Endothelial cell (in vitro differentiated cells): ENCODE measurements at places on chromosomes 3 and 15. TPM values are rescaled to one million over a fixed set of nuclear protein-coding genes. Genes with fewer than 3 reads are reported as not detected.

The UPK1B gene
- total RNA-seq: not detected

The HIGD1A gene
- total RNA-seq: 60.7 TPM

The FBLN2 gene
- 10.5 TPM for total RNA-seq

The GRAMD1C gene
- 21.7 TPM for total RNA-seq

The ECE2 gene
- total RNA-seq: not detected

The SAMMSON gene
- not detected for total RNA-seq

The CCK gene
- not detected for total RNA-seq

The IL16 gene
- 29.6 TPM for total RNA-seq

- no peak for DNase-seq
These were observed 61.1 kb downstream of the FNDC3B start for GRCh38 chr3:172100482-172100881.

DNA sequence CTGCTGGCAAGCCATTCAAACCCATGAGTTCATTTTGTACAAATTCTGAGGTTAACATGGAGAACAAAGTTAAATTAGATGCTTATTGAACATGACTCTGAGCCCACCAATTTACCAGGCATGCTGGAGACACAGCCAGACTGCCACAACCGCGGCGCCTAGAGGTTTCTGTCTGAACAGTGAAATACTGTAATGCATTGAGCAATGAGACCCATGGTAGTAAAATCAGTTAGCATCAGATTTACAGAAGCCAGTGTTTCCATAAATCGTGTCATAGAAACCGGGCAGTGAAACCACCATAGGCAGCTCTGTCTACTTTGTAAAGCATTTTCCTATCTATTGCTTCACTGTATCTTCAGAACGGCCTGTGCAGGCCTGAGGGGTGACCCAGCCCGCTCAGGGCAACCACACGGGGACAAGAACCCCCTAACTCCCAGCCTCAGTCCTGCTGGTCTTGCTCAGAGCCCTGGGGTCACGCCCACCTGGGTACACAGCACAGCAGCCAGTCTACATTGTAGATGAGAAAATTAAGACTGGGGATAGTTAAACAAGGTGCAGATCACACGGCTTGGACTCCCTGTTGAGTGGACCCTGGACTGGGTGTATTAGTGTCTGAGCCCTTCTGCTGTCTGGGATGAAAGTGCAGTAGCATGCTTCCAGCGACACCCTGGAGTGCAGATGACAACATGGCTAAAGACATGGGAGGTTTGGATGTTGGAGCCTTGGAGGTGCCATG lies 44.2 kb downstream of the MGLL start:
- DNase-seq: no peak

GRCh38 chr3:14869917-14870782 lies 51.4 kb downstream of the FGD5 start:
- no peak for DNase-seq

GRCh38 chr3:117853923-117854668 lies 1144.5 kb downstream of the TUSC7 start:
- DNase-seq: no peak

DNA sequence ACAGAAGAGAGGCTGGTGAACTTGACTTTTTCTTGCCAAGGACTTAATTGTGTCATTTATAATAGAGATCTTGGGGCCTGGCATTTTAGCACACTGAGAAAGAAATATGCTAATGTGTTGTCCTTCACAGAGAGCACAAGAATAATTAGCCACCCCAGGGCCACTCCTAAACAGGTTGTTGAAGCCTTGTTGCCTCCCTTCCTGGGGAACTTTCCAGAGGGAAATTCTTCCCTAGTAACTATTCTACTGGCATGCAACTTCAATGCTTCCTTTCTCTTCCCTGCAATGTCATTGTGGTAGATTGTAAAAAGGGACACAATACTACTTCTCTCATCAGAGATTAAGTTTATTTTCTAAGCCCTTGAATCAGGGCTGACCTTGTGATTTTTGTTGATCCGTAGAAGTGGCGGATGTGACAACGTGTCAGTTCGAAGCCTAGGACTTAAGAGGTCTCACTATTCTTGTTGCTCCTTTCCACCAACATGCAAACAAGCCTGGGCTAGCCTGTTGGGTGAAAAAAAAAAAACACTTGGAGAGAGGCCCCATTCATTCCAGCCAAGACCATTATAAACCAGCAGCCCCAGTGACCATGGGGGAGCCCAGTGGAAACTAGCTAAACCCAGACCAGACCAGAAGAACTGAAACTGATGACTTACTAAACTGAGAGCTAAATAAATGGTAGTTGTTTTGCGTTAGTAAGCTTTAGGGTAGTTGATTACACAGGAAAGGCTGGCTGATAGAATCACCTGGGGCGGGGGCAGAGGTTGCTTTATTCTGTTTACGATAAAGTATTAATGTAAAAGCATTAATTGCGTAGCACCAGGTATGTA lies 287.2 kb downstream of the SHQ1 start:
- DNase-seq: no peak

DNA sequence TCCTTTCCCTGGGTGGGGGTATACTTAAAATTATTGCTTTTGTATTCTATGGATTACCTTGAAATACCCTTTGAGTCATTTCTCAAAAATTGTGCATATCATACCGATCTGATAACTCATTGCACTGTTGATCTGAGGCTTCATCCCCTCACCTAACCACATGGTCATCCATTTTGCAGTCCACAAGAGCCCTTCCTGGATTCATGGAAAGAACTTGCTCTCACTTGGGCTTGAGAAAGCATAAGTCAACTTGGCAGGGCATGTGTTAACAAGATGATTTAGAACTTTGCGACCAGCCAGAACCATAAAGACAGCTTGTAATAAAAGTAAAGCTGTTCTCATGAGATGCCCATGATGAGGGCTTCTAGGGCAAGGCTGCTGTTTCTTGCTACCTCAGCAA lies 22.2 kb downstream of the MME start:
- DNase-seq: no peak

GRCh38 chr3:137065381-137065780 lies 107.6 kb downstream of the IL20RB start:
- no peak for DNase-seq

- peak; percentile 26 for DNase-seq
These were observed 36.7 kb upstream of the CP start for GRCh38 chr3:149258298-149258697.

DNA sequence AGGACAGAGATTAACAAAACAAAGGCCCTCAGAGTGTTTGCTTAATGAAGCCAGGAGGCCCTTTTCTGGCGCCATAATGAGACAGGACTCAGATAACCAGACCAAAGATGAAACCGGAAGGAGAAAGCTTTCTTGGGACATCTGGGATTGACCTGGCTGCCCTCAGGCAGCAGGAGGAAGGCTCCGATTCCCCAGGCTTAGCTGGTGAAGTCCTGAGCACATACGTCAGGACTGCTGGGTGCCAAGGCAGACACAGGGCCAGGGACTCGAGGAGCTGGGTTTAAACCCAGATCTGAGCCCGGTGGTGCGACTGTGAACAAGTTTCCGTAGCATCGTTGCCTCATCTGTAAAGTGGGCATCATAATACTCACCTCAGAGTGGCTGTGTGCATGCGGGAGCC lies 36.7 kb upstream of the HRH1 start:
- DNase-seq: no peak

DNA sequence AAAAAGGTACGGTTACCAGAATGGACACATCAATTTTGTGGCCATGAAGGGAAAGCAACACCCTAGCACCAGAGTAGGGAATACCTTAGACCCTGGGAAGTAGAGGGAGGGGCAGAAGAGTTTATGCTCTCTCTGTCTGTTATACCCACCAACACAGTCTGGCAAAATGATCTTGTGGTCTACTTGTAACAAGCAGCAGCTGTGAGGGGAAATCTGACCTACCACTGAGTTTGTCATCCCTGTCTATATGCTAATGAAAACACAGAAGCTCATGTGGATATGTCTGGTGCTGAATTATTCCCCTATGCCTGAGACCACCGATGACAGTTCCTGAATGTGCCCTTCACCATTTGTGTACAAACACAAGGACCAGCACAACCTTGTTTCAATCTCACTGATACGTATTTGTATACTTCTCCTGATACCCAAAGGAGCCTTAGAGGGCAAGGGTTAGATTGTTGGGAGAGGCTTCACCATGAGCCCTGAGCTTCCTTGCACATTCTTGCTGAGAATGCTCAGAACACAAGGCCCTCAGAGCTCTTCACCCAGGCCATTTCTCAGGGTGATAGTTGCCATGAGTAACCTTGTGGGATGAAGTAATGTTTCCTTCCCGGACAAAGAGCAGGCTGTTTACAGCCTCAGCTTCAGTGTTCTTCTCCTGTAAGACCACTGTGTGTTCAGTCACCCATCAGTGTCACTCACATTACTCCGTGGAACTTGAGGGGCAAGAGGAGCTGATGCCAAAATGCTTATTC lies 24.7 kb upstream of the ZNF639 start:
- DNase-seq: no peak

DNA sequence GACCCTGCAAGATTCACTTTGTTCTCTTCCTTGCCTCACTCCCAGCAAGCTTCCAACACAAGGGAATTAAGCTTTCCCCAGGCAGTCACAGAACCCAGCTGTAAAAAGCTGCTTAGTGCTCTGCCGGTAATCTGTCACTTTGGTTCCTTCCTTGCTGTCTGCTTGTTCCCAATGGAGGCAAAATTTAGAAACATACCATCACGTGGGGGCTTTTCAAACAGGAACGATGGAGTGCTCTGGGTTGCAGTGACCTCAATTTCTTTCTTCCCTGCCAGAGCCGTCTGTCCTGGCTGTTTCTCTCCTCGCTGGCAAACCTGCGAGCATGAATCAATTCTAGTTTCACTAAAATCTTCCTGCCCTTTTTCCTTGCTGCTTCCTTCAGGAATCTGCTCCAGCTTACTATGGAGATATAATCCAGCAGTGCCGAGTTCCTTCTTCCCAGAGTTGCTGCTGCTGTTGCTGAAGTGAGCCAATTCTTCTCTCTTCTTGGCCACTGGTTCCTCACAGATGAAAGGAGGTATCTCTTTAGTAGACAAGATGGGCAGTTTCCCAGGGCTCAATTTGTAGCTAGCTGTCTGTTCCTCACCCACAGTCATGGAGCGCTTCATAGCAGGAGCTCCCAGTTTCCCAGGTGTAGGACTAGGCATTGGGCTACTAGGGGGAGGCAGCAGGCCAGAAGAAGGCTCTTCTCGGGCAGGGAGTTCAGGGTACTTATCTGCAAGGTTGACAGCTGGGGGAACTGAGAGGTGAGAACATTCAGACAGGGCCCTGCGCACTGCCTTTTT lies 88.1 kb downstream of the DHX30 start:
- no peak for DNase-seq

DNA sequence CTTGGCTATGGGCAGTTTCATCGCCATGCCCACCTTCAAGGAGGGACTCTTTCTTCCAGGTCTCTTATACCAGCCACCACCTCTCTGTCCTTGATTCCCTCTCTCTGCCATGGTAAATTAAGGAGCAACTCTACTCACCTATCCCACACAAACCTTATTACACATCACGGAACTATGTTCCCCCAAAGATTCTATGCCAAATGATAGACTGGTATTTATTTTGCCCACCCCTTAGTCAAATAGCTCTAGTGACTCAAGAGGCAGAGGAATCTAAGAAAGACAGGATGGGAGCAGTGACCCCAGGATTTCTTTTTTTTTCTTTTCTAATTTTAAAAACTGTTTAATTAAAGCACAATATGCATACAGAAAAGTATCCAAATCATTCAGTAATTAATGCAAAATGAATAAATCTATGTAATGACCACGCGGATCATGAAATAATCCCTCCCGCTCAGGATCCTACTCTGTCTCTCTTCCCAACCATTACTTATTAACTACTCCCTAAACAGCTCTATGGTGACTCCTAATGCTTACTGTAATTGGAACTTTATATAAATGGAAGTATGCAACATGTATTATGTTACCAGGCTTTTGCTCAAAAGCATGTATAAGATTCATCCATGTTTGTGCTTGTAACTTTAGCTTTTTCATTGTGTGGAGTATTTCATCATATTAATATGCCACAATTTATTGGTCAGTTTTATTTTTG lies 410.8 kb upstream of the RASGRP1 start:
- DNase-seq: no peak

DNA sequence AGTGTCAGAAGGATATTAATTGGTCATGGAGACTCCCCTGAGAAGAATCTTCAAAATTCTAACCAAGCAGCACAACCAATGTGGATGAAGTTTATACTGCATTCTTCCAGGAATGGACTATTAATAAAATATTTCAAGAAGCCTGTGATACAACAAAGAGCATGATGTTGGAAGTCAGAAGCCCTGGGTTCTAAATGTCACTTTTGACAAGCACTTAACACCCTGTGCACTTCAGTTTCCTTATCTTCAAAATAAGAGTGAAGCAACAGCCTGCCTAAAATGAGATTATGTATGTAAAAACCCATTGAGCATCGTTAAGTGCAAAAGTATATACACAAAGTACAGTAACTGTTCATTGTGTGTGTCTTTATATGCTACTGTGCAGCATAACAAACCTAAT lies 369.4 kb downstream of the NTRK3 start:
- DNase-seq: no peak

- no peak for DNase-seq
These were observed 24.4 kb upstream of the TNFAIP8L3 start for GRCh38 chr15:51119120-51119519.

GRCh38 chr15:34076785-34077184 lies 24.9 kb downstream of the EMC7 start:
- no peak for DNase-seq

- peak; percentile 26 for DNase-seq
These were observed 88.3 kb upstream of the ADAMTSL3 start for GRCh38 chr15:83565553-83566159.

DNA sequence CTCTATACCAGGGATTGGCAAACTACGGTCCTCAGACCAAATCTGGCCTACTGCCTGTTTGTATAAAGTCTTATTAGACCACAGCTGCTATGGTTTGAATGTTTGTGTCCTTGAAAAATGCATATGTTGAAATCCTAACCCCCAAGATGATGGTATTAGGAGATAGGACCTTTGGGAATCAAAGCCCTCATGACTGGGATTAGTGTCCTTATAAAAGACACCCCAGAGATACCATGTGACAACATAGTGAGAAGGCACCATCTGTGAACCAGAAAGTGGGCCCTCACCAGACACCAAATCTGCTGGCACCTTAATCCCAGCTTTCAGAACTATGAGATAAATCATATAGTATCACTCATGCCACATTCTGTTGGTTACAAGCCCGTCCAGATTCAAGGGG lies 7.4 kb downstream of the HMCES start:
- no peak for DNase-seq

GRCh38 chr3:123371859-123372685 lies 76.8 kb downstream of the ADCY5 start:
- no peak for DNase-seq

GRCh38 chr15:64891561-64891960 lies 20.1 kb upstream of the ANKDD1A start:
- no peak for DNase-seq

GRCh38 chr3:111081008-111081545 lies 9.5 kb downstream of the NECTIN3 start:
- DNase-seq: no peak

- no peak for DNase-seq
These were observed 171.5 kb downstream of the LRTM1 start for GRCh38 chr3:54756330-54756731.

GRCh38 chr3:123405021-123405420 lies 43.9 kb downstream of the ADCY5 start:
- no peak for DNase-seq

DNA sequence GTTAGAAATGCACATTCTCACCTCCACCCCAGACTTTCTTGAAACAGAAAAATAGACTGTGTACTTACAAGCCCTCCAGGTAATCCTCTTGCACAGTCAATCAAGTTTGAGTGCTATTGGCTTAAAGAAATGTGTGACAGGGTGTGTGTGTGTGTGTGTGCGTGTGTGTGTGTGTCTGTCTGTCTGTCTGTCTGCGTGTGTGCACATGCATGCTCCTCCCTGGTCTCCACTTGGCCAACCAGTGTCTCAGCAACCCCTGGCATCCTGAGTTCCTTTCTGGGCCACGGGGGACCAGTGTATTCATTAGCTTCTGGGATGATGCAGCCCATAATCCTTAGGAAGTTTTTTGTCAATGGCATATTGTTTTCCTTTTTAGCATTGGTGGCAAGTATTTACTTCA lies 128.8 kb upstream of the IL12A start:
- no peak for DNase-seq
